ENCODE measurements at places on chromosomes 12 and 14.

- DNase-seq, result no peak
Measured at GRCh38 chr14:50388256-50388931, 8.3 kb downstream of the CDKL1 start.

GRCh38 chr12:80195074-80195726 is 95.9 kb downstream of the OTOGL start:
- no peak for DNase-seq

- no peak for DNase-seq
Measured at GRCh38 chr12:105721051-105721825, 390.7 kb downstream of the C12orf75 start.

- DNase-seq, result no peak
Measured at GRCh38 chr12:1747609-1748008, 56.7 kb downstream of the ADIPOR2 start.

- DNase-seq, result no peak
Measured at GRCh38 chr12:112458330-112458729, 39.6 kb downstream of the PTPN11 start.

DNA sequence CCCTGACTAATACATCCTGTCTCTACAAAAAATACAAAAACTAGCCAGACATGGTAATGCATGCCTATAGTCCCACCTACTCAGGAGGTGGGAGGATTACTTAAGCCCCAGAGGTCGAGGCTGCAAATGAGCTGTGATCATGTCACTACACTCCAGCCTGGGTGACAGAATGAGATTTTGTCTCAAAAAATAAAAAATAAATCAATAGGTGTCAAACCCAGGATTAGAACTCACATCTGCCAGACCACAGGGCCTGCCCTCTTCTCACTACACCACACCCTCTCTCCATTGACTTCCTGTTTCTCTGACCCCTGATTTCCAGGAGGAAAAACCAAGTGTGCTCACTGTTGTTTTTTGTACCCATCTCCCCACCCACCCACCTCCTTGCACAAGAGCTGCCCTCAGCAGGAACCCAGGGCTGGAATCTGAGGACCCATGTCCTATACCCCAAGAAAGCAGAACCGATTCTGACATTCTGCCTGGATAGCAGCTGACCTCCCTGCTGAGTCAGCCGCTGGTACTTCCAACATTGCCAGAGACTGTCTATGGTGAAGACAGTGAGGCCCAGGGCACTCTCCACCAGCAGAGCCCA is 6.2 kb downstream of the CMKLR1 start:
- DNase-seq, result peak; percentile 40

DNA sequence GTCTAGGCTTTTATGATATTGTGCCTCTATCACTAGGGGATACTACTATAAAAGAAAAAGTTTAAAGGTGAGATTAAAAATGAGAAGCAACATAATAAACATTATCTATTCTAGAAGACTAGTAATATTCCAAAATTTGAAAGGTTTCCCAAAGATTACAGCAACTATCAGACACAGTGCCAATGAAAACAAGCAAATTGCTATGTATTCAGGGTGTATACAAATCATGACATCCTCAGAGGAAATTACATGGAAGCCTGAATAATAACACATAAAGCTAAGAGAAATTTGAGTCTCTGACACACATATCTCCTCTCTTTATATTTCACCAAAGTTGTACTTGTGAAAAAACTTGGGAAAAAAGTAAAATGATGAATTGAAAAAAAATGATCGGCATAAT is 327.0 kb downstream of the SEC23A start:
- DNase-seq, result no peak

- DNase-seq, result no peak
Measured at GRCh38 chr12:71135812-71136176, 22.0 kb downstream of the TSPAN8 start.

GRCh38 chr14:89724628-89724960 is 229.9 kb downstream of the EFCAB11 start:
- DNase-seq, result peak; percentile 50

GRCh38 chr12:22978962-22979361 is 354.0 kb downstream of the ETNK1 start:
- no peak for DNase-seq

- peak; percentile 48 for DNase-seq
Measured at GRCh38 chr12:93979189-93979588, 169.2 kb upstream of the PLXNC1 start.

DNA sequence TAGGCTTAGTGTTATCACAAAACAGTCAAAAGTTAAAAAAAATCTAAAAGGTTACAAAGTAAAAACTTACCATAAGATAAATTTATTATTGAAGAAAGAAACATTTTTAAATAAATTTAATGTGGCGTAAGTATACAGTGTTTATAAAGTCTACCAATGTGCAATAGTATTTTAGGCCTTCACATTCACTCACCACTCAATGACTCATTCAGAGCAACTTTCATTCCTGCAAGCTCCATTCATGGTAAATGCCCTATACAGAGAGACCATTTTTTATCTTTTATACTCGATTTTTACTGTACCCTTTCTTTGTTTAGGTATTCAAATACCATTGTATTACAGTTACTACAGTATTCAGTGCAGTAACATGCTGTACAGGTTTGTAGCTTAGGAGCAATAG is 124.5 kb downstream of the ANO4 start:
- no peak for DNase-seq

GRCh38 chr12:32946504-32947131 is 50.0 kb upstream of the PKP2 start:
- DNase-seq, result no peak

GRCh38 chr12:114152890-114153289 is 186.8 kb upstream of the RBM19 start:
- no peak for DNase-seq

- peak; percentile 15 for DNase-seq
Measured at GRCh38 chr12:108468196-108468968, 46.7 kb upstream of the FICD start.

GRCh38 chr14:56759094-56759493 is 51.2 kb downstream of the OTX2 start:
- DNase-seq, result no peak

- DNase-seq, result no peak
Measured at GRCh38 chr14:24958271-24958670, 91.7 kb downstream of the STXBP6 start.

DNA sequence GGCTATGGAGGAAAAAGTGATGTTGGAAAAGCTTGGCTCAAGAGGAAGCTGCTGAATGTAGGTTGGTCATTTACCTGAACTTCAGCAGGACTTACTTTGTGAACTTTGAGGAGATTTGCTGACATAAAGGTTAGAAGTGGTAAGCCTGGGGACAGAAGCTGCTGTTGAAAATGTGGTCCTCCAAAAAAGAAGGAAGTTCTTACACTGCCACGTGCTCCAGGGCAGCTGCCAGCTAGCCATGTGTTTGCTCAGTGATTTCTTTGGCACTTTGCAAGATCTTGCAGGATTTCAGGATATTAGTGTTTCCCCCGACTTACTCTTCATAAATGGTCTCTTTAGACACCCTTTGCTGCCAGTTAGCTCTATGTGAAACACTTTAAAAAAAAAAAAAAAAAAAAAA is 14.8 kb upstream of the DYRK2 start:
- no peak for DNase-seq

DNA sequence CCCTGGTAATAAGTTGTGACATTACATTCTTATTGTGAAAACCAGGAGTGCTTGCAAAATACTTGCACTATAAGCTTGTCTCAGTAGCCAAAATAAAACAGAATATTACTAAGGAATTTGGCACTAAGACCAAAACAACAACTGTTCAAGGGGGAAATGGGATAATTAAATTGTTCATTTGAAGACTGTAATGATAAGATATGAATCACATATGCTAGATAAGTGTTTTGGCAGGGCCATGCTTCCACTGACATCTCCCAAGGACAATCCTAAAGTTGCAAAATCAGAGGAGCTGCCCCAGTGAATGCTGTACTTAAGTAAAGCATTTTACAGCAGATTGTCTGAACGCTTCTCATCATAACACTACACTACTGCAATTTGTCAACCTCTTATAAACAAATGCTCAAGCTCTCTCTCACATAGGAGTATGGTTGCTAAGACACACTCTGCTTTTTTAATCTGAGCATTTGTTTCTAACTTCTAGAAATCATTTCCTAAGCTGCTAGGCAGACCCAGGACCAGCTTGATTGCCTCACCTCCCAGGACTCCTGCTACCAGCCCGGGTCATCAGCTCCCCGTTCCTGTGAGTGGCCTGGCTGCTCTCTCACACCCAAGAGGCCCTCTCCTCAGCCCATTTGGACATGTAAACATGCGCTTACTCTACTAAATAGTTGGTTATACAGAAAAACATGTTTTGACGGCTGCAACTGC is 191.5 kb downstream of the PAX9 start:
- DNase-seq, result no peak

DNA sequence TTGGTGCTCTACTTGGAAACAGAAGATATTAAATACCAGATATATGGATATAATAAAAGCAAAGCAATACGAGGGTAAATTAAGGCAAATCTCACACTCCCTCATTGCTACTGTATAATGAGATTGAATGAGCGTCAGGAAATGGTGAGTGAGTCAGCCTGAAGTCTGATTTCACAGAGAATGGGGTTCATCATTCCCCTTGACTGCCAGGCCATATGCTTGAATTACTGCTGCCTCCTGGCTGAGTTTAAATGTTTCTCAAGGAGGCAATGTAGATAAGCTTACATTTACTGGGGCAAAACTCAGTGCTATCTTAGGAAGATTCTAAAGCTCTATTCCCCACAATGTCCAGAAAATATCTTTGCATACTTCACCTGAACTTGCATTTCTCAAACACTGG is 380.2 kb downstream of the TMEM132D start:
- no peak for DNase-seq

GRCh38 chr12:122022393-122023338 is 982 bp downstream of the BCL7A start:
- DNase-seq, result peak; percentile 40

DNA sequence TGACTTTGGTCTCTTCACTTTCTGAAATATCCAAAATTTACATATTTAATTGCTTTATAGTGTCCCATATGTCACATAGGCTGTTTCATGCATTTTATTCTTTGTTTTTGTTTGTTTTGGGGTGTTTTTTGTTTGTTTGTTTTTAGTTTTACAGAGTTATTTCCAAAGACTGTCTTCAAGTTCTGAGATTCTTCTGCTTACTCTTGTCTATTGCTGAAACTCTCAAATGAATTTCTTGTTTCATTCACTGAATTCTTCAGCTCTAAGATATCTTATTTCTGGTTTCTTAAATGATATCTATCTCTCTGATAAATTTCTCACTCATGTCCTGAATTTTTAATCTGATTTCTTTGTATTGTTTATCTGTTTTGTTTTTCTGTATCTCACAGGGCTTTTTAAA is 412.0 kb upstream of the ATP2B1 start:
- no peak for DNase-seq

DNA sequence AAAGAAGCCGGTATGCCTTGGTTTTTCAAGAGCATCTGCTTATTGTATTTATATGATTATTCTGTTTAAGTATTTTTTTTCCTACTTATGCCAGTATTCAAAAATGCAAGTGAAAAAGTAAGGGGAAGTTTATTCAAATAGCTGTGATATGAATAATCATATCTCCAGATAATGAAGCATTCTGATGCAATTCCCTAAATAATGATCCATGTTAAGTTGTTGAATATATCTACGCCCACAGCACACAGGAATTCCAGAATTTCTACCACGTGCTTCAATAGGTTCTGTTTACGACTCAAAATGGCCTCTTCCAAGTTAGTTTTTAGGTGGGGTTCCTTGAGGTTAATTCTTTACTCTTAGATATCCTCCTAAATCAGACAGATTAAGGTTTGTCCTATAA is 208.3 kb downstream of the NAV3 start:
- DNase-seq, result no peak

DNA sequence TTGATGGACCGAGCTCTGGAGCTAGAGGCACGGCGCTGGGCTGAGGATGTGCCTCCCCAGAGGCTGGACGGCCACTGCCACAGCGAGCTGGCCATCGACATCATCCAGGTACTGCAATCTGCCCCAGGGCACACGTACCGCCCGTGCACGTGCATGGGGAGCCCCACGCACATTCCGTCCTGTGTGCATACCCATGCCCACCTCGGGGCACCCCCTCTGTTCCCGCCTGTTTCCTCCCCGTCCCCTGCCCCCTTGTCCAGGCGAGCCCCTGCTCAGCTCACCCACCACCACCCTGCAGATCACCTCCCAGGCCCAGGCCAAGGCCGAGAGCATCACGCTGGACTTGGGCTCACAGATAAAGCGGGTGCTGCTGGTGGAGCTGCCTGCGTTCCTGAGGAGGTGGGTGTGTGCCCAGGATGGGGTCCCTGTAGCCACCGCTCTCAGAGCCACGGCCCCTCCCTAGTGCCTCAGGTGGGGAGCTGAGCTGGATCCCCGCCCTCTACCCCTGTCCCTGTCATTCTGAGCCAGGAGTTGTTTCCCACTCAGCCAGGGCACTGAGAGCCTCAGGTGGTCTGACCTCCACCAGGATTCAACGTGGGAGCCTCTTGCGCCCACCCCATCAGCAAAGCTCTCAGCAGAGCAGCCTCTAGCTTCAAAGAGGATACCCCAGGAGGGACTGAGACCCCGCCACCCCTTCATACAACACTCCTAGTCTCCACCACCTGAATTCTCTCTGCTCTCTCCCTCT is 6.9 kb downstream of the TNFAIP2 start:
- no peak for DNase-seq

GRCh38 chr14:105484069-105484996 is 2.4 kb upstream of the CRIP1 start:
- peak; percentile 83 for DNase-seq
